ENCODE measurements at places on chromosomes 3 and 15.

DNA sequence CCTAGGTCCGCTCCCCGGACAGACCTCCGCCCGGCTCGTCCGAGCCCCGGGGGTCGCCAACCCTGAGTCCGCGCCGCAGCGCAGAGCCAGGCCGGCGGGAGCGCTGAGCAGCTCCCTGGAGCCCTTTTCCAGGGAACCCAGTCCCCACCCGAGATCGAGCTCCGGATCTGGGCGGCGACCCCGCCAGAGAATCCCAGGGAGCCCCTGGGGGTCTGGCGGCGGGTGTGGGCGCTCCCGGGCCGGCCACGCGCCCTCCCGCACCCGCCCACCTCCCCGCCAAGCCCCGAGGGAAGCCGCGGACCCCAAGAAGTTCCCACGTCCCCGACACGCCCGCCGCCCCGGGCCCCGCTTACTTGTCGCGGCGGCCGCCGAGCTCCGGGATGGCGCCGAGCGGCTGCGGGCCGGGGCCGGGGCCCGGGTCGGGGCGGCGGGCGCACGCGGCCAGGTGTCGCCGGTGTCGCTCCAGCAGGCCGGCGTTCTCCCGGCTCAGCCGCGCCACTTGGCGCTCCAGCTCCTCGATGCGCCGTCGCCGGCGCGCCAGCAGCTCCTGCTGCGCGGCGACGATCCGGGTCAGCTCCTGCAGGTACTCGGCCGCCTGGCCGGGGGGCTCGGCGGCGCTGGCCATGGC is 137.7 kb downstream of the NUP210 start:
- DNase-seq = no peak

DNA sequence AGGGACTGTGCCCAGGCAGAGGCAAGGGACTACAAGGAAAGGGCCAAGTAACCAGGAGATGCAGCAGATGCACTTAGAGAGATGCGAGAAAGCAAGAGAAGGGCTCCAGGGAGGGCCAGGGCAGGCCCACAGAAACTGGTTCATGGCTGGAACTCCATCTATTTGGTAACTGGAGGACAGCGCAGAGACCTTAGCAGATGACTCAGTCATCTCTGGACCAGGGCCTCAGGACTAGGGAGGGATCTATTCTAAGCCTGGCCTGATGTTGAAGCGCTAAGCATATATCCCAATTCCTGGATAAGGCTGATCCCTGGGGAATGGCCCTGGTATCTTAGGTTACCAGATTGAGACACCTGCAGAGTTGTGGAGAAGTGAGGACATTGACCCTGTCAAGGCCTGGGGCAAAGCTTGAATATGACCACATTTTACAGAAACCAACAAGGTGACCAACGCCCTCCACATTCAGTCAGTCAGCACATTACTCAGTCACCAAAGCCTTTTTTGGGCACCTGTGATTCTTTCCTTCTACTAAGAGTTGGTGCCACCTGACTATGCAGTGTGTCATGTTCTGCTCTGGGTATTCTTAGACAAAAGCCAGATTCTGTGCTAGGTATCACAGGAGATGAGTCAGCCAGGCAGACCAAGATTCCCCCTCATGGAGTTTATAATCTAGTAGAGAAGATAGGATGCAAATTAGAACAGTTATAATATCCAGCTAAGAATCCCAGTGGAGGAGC is 68.4 kb upstream of the SLCO3A1 start:
- DNase-seq = no peak

DNA sequence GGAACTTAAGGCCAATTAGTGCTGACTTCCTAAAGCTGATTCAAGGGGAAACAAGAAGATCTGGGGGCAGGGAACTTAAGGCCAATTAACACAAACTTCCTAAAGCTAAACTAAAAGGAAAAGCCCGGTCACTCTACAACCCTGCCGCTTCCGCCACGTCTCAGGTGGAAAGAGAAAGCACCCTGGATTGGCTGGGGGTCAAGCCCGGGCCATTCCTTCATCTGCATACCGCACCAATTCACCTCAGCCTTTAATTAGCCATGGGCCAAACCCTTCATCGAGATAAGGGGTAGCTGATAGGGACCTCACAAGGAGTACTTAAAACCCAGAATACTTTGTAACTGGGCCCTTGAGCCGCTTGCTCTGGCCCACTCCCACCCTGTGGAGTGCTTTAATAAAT is 14.4 kb downstream of the TMPRSS7 start:
- no peak for DNase-seq

GRCh38 chr3:126683069-126683468 is 21.0 kb upstream of the CHCHD6 start:
- DNase-seq = no peak

DNA sequence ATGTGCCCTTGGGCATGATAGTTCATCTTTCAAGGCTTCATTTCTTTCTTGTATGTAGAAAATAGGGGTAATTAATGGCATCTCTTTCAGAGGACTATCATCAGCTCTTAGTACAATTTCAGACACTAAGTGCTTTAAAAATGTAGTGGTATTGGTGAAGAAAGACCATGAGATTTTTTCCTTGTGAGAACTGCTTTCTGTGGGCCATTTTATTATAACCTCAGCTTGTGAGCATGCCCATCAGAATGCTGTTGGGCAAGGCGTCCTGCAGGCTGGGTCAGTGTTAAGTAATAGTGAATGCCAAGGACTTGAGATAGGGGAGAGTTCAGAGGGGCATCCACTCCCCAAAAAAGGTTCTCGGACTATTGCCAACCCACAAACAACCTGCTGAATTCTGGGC is 187.9 kb downstream of the GHSR start:
- no peak for DNase-seq

- DNase-seq = no peak
Observed at GRCh38 chr15:90618330-90619125, 88.8 kb downstream of the CRTC3 start.

DNA sequence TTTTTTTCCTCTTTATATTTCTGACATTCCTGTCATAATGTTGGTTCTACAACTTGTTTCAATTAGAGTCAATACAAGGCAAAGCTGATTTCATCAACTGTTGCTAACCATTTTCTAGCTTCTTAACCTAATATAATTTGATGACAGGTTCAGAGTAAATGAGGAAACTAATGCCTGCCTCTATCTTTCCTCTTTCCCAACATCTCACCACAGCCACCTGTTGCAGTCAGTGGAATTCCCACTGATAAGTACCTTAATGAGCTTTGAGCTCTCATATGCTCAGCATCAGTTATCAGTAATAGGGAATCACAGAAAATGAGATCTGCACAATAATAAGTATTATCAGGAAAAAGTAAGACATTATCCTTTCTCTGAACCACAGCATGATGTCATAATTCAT is 241.9 kb downstream of the MEIS2 start:
- DNase-seq = no peak
